Right ventricle myocardium superior (tissue), 1 donor: ENCODE measurements at places on chromosomes 7 and 10. TPM values are rescaled to one million over a fixed set of nuclear protein-coding genes. Genes with fewer than 3 reads are reported as not detected.

Gene MACC1
- 0.19 TPM for total RNA-seq

Gene ACSL5
- total RNA-seq: 6.0 TPM

Gene CTTNBP2
- 2.0 TPM for total RNA-seq

Gene CLDN4
- 0.11 TPM for total RNA-seq

Gene CAMK1D
- 6.5 TPM for total RNA-seq

Gene LEP
- total RNA-seq: 0.86 TPM

Gene TAS2R40
- not detected for total RNA-seq

Gene NUTM2A
- 1.9 TPM for total RNA-seq

Gene ADCY1
- total RNA-seq: 5.0 TPM

Gene ORC5
- total RNA-seq: 7.2 TPM

Gene FAM3C
- total RNA-seq: 36.5 TPM

Gene HOXA10
- total RNA-seq: not detected

Gene MLLT10
- total RNA-seq: 22.9 TPM

Gene HECW1
- not detected for total RNA-seq

Gene BTBD16
- not detected for total RNA-seq

Gene OPN4
- 0.40 TPM for total RNA-seq

Gene CYP3A7
- total RNA-seq: not detected

Gene CAV1
- total RNA-seq: 300 TPM

Gene TAS2R5
- 0.27 TPM for total RNA-seq

Gene BMPER
- 2.3 TPM for total RNA-seq

Gene H2BK1
- total RNA-seq: not detected

Gene CCDC172
- total RNA-seq: not detected

Gene HTR5A
- total RNA-seq: not detected

Gene ZP3
- not detected for total RNA-seq

Gene SUN3
- not detected for total RNA-seq

Gene DHX32
- total RNA-seq: 45.2 TPM

Gene LIMK1
- total RNA-seq: 8.6 TPM

Gene FZD1
- 8.6 TPM for total RNA-seq

Gene AMPH
- 1.7 TPM for total RNA-seq

Gene ASIC3
- total RNA-seq: 6.5 TPM

Gene UNCX
- total RNA-seq: not detected

Gene STEAP2
- 10.5 TPM for total RNA-seq

Gene OR2A42
- total RNA-seq: not detected

Gene STEAP4
- 20.1 TPM for total RNA-seq

Gene CPED1
- total RNA-seq: 26.2 TPM

Gene SYT15B
- total RNA-seq: 0.89 TPM

Gene ABI1
- 23.9 TPM for total RNA-seq

Gene TBX20
- 124 TPM for total RNA-seq

Gene PIP4K2A
- total RNA-seq: 13.9 TPM

Gene SPDYE2B
- not detected for total RNA-seq

Gene SPDYE8
- not detected for total RNA-seq

Gene CPN1
- not detected for total RNA-seq

Gene HPS1
- 25.6 TPM for total RNA-seq

Gene SEPTIN14
- total RNA-seq: not detected

Gene NUTM2E
- not detected for total RNA-seq

Gene ADAM22
- 1.3 TPM for total RNA-seq

Gene CNPY1
- not detected for total RNA-seq

Gene GPR15LG
- total RNA-seq: not detected

Gene GIMAP6
- total RNA-seq: 29.9 TPM

Gene IDI2
- total RNA-seq: 0.16 TPM

Gene TFPI2
- total RNA-seq: 1.3 TPM

Gene HILPDA
- 7.3 TPM for total RNA-seq

Gene LIPN
- total RNA-seq: not detected

Gene KLF14
- not detected for total RNA-seq

Gene NEUROG3
- not detected for total RNA-seq

Gene TAS2R4
- total RNA-seq: 0.32 TPM

Gene CHST3
- 15.4 TPM for total RNA-seq
